Activated CD4-positive, CD25-positive, alpha-beta regulatory T cell treated with anti-CD3 and anti-CD28 coated beads, Interleukin-2, amount 50 U/mL, for 24 hours (primary cell): ENCODE measurements at places on chromosomes 4 and X.
A peak's percentile ranks its signal among the peaks of the same experiment; 100 is the strongest.

DNA sequence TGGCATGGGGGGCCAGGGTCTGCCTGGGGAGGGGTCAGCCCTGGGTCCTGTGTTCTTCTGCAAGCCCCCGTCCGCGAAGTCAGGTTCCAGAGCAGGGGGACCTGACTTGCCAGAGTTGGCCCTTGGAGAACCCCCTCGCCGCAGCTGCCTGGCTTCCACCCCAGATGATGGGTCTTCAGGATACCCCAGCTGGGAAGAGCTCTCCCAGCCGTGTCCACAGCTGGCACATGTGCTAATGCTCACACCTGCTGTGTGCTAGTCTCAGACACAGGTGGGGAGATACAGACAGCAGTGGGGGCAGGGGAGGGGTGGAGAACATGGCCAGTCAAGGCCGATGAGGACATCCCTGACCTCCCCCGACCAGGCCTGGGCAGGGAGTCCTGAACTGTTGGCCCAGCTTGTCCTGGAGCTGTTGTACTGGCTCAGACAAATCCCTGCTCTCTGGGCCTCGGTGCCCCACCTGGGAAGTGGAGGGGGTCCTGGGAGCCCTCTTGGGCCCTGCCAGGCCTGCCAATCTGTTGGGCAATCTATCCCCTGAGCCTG lies 3.5 kb downstream of the ADRA2C start:
- no peak for ATAC-seq

DNA sequence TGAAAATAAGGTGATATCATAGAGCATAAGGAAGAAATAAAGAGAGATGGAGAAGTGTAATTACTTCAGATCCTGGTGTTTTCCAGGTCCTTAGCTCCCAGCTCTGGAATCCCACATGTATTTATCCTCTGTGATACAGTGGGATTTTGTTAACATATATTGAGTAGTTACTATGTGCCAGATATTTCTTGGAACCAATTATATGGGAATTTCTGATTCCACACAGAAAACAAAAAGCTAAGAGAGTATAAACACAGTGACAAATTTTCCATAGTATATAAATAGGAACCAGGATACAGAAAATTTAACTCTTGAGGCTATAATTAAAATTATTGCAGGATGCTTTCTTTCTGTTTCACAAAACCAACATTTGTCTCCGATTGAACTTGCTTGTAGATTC lies 1067.5 kb downstream of the PCDH7 start:
- ATAC-seq = no peak

DNA sequence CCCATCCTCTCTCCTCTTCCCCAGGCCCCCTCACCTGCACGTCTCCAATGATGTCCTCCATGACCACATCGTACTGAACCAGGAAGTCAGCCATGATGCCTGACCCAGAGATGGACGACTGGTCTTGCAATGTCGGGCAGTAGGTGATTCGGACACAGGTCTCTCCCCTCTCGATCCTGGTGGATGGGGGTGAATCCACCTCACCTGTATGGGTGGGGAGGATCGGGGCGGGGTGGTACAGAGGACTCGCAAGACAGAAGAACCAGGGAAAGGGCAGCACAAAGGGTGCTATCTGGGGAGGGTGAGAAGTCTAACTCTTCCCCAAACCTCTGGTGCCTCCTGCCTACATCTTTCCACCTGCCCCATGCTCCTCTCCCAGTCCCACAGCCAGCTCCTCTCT lies 9.6 kb downstream of the ITIH6 start:
- no peak for ATAC-seq

DNA sequence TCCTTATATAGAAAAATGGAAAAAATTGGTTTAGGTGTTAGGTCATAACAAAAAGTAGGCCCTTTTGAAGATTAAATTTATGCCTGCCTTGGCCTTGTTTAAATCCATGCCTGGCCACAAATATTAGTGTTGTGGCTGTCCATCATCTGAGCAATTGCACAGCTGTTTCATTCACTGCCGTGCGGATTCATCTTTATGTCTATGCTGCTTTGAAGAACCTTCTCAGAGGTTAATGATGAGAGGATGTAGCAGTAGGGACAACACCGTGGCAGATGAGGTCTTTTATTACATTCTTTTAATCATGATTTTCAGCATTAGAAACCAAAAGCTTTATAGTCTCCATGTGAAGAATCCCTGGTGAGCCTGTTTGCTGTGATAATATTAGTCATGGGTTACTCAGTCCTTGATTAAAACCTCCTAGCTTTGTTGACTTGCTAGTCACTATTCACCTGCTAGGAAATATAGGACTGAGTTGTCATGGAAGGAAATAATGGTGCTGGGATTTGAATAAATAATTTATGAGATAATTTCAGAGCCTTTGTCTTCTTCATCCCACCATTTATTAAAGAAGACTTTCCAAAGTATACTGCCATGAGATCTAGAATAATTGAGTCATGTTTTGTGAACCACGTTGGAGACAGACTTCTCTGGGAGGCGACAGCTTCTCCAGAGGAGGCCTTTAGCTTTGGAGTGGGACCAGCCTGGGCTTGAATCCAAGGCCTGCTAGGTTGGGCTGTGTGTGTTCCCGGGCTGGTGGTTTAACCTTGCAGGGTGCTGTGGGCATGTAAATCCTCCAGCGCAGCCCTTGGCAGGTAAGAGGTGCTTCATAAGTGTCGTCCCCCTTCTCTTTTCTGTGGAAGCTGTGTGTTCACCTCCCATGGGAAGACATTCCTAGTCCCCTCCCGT lies 53.5 kb downstream of the PTTG2 start:
- no peak for ATAC-seq

- no peak for ATAC-seq
Measured at GRCh38 chrX:16700734-16701133, 11.7 kb downstream of the CTPS2 start.

DNA sequence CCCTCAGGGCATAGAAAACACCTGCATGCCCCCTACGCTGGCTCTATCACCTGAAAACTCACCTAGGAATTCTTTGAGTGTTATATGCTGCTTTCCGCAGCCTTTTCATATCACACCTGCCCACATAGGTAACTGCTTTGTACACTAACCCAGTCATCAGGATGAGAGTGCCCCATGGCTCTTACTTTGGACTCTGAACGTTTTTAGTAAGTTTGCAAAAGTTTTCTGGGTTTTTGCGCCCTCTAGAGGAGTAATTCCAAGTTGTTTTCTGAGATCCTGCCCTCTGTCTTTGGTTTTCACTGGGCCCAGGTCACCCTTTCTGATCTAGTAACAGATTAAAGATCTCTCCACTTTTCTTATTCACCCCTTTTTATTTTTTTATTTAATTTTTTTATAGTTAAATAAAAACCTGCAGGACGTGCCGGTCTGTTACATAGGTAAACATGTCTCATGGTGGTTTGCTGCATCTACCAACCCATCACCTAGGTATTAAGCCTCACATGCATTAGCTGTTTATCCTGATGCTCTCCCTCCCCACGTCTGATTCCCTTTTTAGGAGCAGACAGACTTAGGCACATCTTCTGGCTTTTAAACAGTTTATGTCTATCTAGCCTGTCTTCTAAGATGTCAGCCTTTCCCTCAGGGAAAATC lies 139.2 kb downstream of the NWD2 start:
- no peak for ATAC-seq

- no peak for ATAC-seq
Measured at GRCh38 chr4:71334465-71334882, 4.3 kb upstream of the SLC4A4 start.

DNA sequence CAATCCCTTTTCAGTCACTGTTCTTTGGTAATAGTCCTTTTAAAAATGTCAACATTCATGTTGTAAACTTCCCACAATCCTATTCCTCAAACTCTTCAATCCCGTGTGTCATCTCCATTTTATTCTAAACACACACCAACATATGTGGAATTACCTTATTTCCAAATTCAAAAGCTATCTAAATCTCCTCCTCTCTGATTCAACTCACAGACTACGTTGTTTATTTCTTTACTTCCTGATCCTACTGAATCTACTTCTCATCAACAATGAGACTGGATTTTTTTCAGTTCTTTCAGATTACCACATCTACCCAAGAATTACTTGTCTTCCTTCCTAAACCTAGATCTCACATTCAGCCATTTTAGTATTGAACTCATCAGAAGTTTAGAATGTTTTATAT lies 188.2 kb downstream of the GABRB1 start:
- no peak for ATAC-seq

- ATAC-seq = no peak
Measured at GRCh38 chrX:50407976-50408375, 62.6 kb downstream of the DGKK start.

- no peak for ATAC-seq
Measured at GRCh38 chrX:20300822-20301221, 34.1 kb upstream of the RPS6KA3 start.

GRCh38 chrX:154602766-154603437 lies 16.2 kb downstream of the CTAG1B start:
- no peak for ATAC-seq

- peak; percentile 70 for ATAC-seq
Measured at GRCh38 chrX:70253377-70254062, 6.5 kb downstream of the P2RY4 start.

DNA sequence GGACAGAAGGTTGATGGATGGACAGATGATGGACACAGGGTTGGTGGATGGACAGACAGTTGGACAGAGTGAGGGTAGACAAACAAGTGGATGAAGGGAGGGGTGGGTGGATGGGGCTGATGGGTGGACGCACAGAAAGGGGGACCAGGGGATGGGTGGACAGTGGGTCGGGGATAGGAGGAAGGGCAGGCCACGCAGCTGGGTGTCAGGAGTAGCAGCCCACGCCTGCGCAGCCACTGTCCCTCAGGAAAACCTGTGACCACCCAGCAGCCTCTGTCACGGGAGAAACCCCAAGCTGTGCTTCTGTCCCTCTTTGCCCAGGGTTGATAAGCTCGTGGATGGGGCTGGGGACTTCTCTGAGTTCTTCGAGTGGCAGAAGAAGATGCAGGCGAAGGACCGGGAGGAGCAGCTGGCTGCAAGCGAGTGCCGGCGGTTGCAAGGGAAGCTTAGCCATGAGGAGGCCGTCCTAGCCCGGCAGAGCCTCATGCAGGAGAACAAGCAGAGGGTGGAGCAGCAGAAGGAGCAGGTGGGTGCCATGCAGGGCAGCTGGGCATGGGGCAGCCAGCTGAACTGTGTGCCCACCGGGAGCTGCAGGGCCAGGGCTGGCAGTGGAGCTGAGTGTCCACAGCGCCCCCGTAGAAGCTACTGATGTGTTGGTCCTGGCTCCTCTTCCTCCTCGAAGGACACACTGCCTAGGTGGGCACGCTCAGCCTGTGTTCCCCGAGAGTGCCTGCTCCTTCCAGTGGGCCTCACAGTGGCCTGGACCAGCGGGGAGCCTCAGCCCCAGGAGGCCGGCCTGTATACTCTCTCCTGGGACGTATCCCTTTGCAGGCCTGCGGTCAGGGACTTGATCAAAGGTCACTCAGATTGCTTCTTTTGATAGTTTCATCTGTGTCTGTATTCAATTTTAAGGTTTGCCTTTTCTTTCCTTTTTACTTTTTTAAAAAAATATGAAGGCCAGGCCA lies 16.8 kb upstream of the RNF4 start:
- ATAC-seq = no peak

DNA sequence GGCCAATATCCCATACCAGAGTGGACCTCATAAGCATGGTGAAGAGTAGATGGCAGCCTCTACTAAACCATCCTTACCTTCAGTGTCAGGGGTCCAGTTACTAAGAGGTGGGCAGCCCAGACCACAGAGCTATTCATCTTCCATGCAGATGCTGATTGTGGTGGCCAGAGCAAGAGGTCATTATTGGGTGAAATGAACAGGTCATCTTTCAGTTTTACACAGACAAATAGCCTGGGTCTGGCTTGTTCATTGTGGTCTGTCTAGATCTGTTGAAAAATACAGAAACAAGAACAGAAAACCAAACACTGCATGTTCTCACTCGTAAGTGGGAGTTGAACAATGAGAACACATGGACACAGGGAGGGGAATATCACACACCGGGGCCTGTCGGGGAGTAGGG lies 71.3 kb downstream of the PAK3 start:
- no peak for ATAC-seq

DNA sequence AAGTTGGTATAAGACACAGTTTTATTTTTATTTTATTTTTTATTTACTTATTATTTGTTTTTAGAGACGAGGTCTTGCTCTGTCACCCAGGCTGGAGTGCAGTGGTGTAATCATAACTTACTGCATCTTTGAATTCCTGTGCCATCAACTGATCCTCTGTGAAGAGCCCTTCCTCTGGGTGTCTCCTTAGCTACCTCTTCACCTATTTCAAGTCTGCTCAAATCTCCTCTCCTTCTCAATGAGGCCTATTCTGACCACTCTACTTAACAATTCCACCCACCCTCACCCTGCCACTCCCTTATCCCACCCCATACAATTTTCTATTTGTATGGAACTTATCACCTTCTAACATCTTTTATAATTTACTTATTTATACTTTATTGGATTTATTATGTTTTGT lies 183.4 kb downstream of the PPP3CA start:
- no peak for ATAC-seq

DNA sequence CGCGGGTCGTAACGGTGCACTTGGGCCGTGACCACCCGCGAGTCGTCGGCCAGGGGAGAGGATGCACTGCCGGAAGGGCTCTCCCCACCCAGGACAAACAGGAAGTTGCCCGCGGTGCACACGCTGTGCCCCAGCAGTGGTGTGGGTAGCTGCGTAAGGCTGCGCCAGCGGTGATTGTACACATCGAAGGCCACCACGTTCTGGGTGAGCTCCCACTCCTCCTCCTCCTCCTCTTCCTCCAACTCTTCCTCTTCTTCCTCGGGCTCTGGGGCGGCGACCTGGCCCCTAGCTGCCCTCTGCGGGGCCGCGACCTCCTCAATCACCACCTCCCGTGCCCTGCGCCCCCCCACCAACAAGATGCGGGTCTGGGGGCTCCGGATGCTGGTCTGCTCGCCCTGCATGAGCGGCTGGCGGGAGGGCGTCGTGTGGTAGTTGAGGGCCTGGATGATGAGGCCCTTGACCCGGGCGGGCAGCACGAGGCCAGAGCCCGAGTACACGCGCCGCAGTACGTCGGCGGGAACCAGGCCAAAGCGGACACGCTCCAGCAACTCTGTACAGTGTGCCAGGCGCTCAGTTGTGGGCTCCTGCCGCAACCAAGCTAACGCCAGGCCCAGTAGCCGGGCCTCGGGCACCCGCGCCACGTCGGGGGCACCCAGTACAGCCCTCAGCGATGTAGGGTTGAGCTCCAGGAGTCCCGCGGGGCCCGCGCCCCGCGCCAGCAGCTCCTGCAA lies 1.4 kb downstream of the KLHL34 start:
- ATAC-seq = no peak

GRCh38 chr4:79497001-79497400 lies 89.0 kb upstream of the GK2 start:
- no peak for ATAC-seq

GRCh38 chrX:39859991-39860861 lies 237.5 kb downstream of the BCOR start:
- ATAC-seq = peak; percentile 61

DNA sequence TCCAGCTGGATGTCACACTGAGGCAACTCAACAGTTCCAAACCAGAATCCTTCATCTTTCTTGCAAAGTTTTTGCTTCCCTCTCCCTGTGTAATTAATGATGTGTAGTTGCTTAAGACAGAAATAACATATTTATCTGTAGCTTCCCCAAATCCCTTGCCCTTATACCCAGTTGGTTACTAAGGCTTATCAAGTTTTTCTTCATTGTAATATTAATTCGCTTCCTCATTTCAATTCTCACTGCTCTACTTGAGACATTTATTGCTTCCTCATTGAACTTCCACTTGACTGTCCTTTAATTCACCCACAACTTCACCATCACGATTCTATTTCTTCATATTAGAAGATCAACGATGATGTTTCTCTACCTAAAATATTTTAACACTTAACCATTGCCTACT lies 386.6 kb upstream of the CPEB2 start:
- no peak for ATAC-seq

- no peak for ATAC-seq
Measured at GRCh38 chr4:77344784-77345183, 187.8 kb downstream of the CCNG2 start.

GRCh38 chr4:60780874-60781273 lies 419.3 kb upstream of the ADGRL3 start:
- ATAC-seq = no peak
